ENCODE measurements at places on chromosomes 2 and 18.

DNA sequence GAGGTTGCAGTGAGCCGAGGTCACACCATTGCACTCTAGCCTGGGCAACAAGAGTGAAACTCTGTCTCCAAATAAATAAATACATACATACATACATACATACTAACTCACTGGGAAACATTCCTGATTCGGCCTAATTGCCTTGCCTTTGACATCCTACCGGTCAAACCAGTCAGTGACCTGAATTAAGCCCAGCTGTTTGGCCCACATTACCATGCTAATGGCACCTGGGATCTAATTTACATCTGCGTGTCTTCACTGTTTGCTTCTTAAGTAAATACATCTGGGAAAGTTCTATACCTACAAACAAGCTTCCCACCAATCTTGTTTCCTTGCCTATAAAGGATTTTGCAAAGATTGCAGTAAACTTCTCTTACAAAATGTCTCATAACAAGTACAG lies 230.2 kb upstream of the ZC3H15 start:
- no peak for DNase-seq

DNA sequence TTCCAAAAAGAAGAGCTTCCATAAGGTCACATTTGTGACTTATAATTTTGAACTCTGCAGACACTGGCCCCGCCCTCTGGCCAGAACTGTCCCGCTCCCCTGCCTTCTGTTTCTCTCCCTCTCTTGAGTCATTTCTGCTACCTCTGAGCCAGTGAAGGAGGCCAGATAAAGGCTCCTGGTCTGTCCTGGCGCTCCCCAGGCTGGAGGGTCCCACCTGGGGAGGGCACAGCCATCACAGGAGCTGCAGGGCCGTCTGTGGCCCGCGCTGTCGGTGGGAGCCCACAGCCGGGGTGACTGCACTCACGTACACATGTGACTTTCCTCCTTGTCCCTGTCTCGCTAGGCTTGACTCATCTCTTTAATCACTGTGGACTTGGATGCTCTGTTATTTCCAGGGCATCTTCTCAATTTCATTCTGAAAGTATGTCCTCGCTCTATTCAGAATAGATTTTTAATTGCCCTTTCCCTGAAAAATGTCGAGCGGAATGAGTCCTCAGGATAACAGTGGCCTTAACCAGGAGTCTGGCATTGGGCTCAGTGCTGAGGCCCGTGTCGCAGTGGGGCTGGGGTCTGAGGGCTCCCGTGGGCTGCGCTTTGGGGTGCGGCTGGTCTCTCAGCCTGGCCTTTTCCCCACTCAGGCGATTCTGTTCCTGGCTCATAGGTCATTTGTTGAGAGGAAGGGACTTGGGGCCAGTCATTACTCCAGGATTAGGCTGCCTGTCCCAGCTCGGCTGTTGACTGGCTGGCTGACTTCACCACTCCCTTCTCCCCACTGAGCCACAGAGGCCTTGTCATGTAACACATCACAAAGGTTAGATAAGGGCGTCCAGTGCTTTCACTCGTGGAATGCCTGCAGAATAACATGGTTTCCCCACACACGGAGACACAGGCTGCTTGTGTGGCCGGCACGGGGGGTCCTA lies 34.5 kb downstream of the KLHL29 start:
- DNase-seq = no peak

GRCh38 chr2:158189526-158189925 lies 87.8 kb downstream of the UPP2 start:
- DNase-seq = no peak

GRCh38 chr2:21841341-21841740 lies 717.6 kb downstream of the TDRD15 start:
- DNase-seq = no peak

GRCh38 chr2:99377879-99378278 lies 40.7 kb downstream of the EIF5B start:
- DNase-seq = no peak

GRCh38 chr2:45178854-45179253 lies 169.6 kb upstream of the SIX2 start:
- no peak for DNase-seq

DNA sequence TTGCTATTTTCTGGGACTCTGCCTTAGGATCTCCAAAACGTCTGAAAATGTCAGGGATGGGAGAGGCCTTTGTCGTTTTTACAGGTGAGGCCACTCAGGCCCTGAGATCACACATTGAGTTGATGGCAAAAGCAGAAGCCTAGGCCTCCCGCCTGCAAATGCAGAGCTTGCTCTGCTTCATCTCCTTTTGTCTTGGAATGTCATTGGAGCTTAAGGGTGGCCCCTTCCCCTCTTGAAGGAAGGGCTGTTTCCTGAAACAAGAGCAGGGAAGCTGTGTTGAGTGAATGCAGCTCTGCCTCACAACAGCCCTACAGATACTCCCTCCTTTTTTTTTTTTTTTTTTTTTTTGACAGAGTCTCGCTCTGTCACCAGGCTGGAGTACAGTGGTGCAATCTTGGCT lies 123.5 kb downstream of the GLI2 start:
- DNase-seq = no peak

GRCh38 chr18:36608107-36608506 lies 220.7 kb downstream of the TPGS2 start:
- DNase-seq = no peak

DNA sequence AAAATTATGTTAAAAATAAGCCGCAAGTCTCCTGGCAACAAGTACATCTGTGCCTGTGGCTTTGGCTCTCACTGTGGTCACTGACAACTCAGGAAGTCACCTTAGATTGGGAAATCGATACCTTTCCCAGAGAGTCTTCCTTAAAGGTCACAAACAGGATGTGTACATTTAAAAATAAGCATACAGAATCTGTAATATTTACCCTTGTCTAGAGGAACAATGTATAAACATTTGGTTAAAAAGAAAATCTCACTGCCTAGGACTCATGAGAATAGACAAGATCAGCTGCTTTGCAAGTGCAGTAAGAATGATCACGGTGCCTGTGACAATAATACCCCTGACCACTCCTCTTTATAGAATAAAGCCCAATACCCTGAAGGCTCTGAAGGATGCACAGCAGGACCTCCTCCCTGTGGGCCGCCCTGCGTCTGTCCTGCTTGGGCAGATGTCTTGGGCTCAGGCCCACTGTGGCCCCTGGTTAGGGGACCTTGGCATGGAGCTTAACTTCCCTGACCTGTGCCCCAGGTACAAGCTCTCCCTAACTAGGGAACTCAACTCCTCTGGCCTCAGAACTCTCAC lies 98.0 kb upstream of the MGAT4A start:
- DNase-seq = no peak

DNA sequence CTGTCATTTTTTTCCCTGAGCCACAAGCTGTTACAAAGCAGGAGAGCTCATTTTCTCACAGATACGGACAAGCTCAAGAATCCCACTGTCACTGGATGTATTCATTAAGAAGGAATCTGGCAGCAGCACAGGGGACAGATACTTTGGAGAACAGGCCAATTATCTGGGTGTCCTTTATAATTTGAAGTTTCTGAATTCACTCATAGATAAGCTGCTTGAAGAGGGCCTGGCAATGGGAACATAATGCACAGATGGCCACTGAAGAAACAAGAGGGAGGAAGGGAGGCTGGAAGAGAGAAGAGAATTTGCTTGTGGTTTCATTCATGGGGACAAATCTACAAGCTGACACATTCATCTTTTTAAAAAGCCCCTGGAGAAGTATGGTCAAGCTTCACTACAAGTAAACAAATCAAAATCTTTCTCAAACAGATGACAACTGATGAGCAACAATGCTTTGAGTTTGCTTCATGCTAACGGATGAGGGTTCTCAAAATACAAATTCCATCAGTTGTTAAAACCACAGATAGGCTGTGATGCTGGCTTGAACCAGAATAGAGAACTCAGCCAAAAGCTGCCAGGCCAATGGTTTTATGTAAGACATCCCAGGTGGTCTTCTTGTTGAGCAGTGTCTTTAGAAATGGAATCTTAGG lies 11.9 kb downstream of the BCL2 start:
- DNase-seq = no peak

- DNase-seq = peak; percentile 3
These were observed 156.4 kb downstream of the DSEL start for GRCh38 chr18:67359873-67360838.
